ENCODE measurements at places on chromosomes 4 and X.

- no peak for DNase-seq
These were observed 32.7 kb downstream of the ELF2 start for GRCh38 chr4:139144161-139144859.

DNA sequence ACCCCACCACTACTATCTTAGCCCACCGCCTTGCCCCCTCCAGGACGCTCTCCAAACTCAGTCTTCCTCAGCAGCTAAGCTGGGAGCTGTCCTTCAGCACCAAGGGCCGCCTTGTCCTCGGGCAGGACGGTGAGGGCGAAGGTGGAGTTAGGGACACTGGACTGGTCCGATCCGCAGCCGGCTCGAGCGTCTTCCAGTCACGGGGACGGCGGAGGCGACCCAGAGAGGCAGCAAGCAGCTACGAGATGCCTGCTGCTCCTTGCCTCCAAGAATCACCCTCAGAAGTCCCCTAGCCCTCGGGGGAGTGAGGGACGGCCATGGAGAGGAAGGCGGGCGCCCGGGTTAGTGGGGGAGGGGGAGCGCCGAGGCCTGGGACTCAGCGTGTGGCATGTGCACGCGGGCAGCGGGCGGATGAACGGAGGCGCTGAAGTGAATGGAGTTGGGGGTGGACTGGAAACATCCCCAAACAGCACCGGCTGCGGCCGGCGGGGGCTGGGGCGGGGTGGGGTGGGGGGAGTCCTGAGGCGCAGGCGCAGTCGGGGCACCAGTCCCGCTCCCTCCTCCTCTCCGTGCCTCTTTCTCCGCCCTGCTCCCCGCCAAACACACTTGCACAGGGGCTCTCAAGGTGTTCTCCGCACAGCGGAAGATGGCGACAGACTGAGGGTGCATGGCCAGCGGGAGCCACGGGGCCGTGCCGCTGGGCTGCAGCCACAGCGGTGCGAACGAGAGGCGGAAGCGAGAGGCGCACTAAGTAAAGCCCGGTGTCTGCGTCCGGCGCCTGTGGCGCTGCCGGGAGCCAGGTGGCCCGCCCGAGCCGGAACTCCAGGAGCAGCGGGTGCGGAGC is at the start of gene NALF2:
Gene NALF2 (plus strand): TSS at position 545 of the 844 bp plus-strand sequence. CDS start 957 bp downstream, outside the sequence.
- DNase-seq: peak; percentile 16

- DNase-seq: peak; percentile 6
These were observed 344.3 kb downstream of the BCOR start for GRCh38 chrX:39753293-39753996.

DNA sequence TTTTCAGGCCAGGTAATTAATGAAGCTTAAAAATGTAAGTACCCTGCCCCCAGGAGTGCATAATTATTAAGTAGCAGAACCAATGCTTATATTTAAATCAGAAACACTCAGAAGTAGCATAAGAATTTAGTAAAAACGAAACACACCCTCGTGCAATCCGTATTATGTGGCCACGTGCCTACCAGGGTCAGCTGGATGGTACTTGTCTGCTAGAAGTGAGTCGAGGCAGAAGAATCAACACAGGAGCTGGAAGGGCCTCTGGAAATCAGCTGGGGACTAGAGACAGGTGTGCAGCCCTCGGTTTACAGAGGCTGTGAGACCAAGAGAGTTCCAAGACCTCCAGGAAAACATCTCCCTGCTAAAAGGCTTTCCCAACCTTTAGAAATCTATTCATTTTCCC is 559 bp upstream of the FAM47E start:
- DNase-seq: peak; percentile 7

DNA sequence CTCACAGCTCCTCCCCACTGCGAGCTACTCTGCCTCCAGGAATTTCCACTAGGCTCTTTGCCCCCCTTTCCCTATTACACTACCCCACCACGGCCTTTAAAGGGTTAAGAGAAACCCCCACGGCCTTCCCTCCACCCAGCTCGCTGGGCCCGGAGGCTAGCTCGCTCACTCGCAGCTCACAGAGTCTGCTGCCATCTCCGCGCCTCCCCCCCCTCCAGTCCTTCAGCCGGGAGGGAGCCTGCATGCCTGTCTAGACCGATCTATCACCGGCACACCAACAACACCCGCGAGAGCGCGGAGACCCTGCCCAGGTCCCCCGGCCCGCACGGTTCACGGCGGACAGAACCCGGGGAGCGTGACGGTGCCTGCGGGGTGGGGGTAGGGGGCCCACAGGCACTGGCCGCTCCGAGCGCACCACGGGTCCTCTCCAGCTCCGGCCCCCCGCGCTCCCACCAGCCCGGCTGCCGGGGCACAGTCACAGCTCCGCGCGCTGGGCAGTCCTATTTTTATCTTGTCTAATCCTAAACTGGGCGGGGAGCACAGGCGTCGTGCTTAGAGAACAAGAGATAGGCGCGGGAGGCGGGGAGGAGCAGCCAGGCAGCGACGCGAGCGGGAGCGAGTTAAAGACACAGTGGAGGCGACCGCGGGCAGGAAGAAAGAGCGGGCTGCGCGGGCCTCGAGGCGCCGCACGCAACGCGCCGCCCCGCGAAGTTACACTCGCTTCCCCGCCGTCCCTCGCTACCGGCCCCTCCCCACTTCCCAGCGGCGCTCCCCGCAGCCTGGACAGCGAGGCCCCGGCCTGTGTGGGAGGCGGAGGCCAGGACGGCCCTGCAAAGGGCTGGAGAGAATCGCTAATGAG is 3.5 kb downstream of the BCOR start:
- DNase-seq: no peak
